ENCODE measurements at places on chromosomes 1 and 21.

GRCh38 chr1:216325946-216326345 lies 97.3 kb downstream of the USH2A start:
- DNase-seq, result no peak

GRCh38 chr1:96519851-96520578 lies 201.6 kb upstream of the PTBP2 start:
- DNase-seq, result no peak

DNA sequence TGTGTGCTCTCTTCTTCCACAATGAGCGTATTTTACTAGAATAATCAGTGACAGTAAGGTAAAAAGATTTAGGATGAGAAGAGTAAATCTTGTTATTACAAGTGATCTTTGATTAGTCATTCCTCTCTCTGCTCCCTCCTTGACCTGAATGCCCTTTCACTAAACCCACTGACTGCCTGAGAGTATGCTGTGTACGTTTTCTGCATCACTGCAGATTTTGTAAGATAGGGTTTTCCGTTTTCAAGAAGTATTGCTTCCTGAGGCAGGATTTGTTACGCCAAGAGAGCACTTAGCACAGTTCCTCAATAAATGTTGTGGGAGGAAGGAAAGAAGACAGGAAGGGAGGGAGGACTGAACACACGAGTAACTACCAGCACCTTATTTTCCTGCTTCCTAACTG lies 7.7 kb upstream of the LAMB3 start:
- DNase-seq, result no peak

DNA sequence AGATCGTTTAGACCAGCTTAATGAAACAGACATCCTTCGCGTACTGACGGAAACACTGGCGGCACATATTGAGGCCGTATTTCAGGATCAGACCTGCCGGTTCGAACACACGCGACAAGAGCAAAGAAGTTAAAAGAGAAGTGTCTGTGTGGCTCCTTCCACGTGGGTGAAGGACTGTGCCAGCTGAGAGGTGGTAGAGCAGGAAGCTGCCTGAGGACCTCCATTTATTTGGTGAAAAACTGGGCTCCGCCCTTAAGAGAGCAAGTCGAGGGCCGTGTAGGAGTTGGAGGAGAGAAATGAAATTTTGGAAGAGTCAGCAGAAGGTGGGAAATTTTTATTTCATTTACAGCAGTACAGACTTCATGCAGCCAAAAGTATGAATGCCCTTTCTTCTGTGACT lies 38.8 kb upstream of the ADORA3 start:
- DNase-seq, result no peak

- DNase-seq, result peak; percentile 21
Observed at GRCh38 chr1:48697066-48697707, 79.5 kb downstream of the BEND5 start.

GRCh38 chr1:203268901-203269653 lies 36.2 kb upstream of the BTG2 start:
- no peak for DNase-seq

DNA sequence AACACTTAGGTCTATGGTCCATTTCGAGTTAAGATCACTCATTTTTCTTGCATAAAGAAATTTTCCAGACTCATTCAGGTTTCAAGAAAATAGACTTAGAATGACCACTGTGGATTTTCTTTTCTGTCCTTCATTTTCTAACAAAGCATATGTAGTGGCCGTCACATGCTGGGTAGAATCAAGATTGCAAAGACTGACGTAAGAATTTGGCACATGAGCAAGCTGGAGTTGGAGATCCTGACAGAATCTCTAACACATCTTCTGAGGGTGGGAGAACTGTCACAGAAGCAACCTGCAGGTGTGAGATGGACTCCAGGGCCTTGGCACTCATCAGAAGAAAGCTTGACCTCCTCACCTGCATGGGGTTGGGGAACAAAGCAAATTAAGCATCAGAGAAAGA lies 28.6 kb downstream of the KIF26B start:
- no peak for DNase-seq

DNA sequence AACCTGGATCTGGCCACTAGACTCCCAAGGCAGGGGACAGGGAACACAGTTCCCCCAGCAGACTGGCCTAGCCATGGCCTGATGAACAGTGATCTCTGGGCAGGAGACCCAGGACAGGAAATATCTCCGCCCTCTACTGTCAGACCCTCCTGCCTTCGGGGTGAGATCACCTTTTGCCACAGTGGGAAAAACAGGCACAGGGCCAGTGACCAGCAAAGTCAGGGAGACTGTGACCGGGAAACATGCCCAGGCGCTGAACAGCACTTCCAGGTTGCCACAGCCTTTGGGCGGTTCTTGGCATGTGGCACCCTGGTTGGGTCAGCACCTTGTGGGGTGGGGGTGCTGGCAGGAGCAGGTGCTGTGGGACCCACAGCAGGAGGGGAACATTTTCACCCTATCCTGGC lies 8.9 kb upstream of the ZNF669 start:
- DNase-seq, result no peak

DNA sequence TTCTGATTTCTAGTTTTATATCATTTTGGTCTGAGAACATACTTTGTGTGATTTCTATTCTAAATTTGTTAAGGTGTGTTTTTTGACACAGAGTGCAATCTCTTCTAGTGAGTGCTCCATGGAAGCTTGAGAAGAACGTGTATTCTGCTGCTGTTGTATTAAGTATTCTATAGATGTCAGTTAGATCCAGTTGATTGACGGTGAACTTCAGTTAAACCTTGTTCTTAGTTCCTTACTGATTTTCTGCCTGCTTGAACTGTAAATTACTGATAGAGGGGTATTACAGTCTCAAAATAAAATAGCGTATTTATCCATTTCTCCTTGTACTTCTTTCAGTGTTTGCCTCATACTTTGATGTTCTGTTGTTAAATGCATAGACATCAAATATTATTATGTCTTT lies 248.1 kb upstream of the GREM2 start:
- no peak for DNase-seq

- DNase-seq, result no peak
Observed at GRCh38 chr1:192904438-192904895, 95.6 kb downstream of the RGS2 start.

DNA sequence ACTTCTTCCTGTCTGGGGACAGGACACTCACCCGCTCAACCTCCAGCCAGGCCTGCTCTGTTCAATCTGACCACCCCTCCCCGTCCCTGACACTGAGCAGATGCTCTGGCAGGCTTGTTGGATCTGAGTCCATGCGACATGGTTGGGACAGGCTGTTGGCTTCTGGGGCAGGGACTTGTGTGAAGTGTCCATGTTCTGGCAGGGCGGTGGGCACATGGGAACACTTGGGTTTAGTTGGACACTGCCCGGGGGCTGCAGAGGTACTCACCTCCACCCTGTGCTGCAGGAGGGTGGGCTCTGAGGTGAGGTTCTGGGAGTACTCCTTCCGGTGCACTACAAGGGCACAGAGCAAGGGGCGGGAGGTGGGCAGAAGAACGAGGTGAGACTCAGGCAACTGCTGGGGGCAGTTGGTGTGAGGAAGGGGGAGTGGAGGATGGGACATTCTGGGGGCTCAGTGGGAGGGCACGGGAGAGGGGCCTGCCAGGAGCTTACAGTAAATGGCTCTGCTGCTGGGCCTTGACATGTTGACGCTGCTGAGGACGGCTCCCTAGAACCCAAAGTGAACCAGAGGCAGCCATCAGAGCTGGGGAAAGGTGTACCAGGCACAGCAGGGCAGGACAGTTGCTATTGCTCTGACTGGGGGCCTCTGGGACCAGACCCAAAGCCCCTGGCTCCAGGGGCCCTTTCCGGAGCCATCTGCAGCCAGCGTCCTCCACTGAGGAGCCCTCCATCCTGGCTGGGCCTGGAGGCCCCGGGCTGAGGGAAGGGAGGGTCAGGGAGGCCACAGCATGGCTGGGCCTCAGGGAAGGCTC lies 2.3 kb downstream of the EPS8L3 start:
- no peak for DNase-seq

- DNase-seq, result no peak
Observed at GRCh38 chr1:102183711-102184110, 187.0 kb upstream of the OLFM3 start.

DNA sequence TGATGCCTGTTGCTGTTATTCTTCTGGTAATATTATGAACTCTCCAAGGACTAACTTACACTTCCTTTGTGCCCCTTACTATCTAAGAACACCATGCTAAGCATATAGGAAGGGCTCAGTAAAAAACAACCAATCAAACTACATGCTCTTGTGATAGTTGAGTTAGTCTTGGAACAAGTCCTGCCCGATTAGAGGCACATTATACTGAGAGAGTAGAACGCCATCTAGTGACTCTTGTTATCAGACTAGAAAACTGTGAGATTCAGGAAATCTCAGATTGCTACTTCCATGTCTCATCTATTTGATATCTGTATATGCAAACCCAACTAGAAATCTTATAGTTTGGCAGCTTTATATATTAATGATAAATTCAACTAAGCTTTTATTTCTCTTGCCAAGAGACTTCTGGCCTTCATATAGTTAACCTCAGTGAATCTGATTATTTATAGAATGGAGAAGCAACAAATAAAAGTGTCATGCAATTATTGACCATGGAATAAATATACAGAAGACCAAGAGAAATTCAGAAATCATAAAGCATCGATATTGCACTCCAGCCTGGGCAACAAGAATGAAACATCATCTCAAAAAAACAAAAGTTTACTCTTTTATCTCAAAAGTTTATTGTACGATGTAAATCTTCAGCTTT lies 7.8 kb upstream of the SRRM1 start:
- DNase-seq, result no peak

GRCh38 chr1:159996653-159997052 lies 35.1 kb downstream of the PIGM start:
- DNase-seq, result no peak

GRCh38 chr1:109802136-109802900 lies 38.6 kb upstream of the EPS8L3 start:
- no peak for DNase-seq

GRCh38 chr1:56541408-56541807 lies 38.0 kb downstream of the PLPP3 start:
- DNase-seq, result no peak

DNA sequence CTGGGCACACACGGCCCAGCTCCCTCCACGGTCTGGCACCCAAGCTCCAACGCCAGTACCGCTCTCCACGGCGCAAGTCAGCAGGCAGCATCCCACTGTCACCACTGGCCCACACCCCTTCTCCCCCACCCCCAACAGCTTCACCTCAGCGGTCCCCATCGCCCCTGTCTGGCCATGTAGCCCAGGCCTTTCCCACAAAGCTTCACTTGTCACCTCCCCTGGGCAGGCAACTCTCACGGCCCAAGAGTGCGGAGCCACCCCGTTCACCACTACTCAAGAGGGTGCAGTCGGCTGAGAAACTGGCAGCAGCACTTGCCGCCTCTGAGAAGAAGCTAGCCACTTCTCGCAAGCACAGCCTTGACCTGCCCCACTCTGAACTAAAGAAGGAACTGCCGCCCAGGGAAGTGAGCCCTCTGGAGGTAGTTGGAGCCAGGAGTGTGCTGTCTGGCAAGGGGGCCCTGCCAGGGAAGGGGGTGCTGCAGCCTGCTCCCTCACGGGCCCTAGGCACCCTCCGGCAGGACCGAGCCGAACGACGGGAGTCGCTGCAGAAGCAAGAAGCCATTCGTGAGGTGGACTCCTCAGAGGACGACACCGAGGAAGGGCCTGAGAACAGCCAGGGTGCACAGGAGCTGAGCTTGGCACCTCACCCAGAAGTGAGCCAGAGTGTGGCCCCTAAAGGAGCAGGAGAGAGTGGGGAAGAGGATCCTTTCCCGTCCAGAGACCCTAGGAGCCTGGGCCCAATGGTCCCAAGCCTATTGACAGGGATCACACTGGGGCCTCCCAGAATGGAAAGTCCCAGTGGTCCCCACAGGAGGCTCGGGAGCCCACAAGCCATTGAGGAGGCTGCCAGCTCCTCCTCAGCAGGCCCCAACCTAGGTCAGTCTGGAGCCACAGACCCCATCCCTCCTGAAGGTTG lies 97.6 kb downstream of the PIK3R3 start:
- no peak for DNase-seq

GRCh38 chr1:156594190-156594589 lies 2.6 kb downstream of the NAXE start:
- no peak for DNase-seq

DNA sequence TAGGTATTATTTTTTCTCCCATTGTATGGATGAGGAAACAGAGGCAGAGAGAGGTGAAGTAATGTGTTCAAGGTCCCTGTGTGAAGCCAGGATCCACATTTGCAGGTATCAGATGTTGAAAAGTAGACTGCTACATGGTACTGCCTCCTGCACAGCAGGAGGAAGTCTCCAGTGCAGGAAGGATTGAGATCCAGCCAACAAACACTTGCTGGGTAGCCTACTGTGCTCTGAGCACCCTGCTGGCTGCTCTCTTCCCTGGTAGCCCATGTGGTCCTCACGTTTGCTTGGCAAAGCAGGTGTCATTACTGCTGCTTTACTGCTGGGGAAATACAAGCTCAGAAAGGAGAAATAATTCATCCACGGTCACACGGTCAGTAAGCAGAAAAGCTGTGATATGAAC lies 21.3 kb upstream of the GRIK3 start:
- no peak for DNase-seq

DNA sequence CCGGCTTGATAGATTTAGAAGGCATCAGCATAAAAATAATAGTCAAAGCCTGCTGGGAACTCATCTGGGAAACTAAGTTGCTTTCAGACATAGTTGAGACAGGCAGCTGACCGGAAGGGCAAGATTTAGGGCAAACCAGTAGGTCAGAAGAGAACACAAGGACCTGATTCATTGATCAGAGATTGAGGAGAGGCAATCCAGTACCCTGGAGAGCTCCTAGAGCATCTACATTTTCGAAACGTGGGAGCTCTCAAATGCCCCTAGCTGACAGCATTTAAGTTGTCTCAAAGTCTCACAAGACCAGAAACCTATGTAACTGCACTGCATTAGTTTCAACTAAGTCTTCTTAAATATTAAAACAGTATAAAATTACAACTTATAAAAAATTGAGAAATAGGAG lies 22.9 kb upstream of the MTF2 start:
- DNase-seq, result no peak

DNA sequence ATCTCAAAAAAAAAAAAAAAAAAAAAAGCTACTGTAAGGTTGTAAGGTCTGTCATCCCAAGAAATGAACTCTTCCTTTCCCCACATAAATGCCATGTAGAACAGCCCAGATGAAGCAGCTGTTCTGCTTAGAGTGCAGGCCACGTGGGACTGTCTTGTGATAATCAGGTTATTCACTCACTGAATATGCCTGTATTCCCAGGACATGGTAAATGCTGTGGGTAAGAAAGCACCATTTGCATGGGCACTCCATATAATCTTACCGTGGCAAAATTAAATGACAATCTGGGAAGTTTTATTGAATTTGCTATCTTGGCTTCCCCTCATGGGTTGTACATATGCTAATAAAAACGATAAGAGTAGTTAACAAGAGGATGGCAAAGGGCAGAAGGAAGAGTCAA lies 13.8 kb downstream of the RGS5 start:
- no peak for DNase-seq

DNA sequence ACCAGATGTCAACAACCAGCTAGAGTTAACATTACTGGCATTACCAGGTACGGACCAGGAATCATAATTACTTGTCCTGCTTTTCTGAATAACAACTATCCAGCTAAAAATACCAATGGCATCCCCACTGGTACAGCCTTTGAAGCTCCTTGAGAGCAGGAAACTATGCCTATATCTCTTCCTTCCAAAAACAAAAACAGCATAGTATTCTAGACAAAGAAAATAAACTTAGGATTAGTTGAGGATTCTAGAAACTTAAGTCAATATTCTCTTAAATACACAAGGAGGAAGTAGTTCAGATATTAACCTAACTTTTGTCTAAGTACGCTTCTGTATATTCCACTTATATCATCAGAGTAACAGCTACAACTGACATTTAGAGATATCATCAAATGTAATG lies 3.0 kb downstream of the FUBP1 start:
- DNase-seq, result no peak

All from activated T-helper 1 cell treated with anti-CD3 and anti-CD28 coated beads, Interleukin-2, amount 50 U/mL, for 16 hours (primary cell).